ENCODE measurements at places on chromosomes 13 and 19.

DNA sequence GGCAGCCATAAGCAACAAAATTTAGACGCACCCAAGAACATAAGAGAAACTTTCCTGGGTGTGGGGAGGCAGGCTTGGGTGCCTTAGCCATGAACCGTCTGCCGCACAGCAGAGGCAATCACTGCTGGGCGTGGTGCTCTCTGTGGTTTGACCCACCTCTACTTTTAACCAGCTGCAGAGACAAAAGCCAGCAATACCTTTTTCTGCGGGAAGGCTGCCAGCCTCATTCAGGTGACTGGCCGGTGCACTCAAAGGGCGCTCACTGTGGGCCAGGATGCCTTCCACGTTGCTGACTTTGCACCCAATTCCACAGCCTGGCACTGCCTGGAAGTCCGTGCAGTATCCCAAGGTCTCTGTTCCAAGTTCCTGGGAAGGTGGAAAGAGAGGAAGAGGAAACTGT is 69.1 kb downstream of the ATP7B start:
- no peak for DNase-seq

DNA sequence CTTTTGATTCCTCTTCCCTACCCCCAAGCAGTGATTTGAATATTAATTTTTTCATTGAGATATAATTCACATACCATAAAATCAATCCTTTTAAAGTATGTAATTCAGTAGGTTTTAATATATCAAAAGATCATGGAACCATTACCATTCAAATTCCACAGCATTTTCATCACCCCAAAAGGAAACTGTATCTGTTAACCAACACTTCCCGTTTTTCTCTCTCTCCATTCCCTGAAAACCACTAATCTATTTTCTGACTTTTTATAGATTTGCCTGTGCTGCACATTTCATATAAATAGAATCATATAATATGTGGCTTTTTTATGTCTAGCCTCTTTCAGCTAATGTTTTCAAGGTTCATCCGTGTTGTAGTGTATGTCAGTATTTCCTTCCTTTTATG is 107.1 kb downstream of the PAN3 start:
- DNase-seq: no peak

DNA sequence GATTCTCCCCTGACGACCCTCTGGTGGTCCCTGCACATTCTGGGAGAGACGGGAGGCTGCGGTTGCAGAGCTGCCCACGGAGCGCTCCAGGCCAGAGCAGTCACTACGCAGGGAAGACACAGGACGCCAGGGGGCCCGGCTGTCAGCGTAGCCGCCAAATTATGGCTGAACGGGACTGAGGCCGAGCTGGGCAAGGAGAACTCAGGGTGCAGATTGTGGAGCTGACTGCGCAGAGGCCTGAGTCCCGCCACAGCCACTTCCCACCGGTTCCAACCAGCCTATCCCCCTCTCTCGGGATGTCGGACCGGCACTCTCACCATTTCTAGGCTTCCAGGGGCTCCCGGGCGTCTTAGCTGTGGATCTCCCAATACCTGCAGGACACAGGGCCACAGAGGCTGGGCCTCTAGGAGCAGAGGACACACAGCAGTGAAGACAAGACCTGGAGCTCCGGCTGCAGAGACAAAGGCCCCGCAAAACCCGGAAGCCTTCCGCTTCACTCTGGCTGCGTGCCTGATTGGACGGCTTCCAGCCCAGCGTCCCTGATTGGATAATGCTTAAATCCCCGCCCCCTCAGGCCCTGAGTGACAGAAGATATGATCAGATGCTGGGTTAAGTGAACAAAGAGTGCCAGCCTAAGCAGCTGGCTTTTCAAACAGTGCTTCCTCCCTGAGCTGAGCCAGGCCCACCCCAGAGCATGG is at the start of gene ZNF737:
TSS of gene ZNF737 (minus strand) at position 461 of the 698 bp plus-strand sequence. CDS start at position 320, 141 bp downstream.
- DNase-seq: peak; percentile 92

DNA sequence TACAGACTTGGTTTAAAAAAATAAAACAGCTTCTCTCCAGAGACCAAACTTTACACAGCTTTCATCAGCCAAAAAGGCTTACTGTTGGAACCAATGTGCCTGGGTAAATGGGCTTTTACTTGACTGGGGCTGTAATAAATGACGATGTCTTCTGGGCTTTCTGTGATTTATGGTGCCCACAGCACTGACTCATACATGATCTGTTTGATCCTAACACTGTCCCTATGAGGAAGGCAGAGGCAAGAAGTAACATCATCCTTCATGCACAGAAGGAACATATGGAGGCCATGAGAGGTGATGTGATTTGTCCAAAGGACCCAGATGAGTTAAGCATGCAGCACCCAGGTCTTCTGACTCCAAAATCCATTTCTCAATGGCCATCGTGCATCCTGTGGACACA is 77.4 kb downstream of the DOCK9 start:
- DNase-seq: no peak

DNA sequence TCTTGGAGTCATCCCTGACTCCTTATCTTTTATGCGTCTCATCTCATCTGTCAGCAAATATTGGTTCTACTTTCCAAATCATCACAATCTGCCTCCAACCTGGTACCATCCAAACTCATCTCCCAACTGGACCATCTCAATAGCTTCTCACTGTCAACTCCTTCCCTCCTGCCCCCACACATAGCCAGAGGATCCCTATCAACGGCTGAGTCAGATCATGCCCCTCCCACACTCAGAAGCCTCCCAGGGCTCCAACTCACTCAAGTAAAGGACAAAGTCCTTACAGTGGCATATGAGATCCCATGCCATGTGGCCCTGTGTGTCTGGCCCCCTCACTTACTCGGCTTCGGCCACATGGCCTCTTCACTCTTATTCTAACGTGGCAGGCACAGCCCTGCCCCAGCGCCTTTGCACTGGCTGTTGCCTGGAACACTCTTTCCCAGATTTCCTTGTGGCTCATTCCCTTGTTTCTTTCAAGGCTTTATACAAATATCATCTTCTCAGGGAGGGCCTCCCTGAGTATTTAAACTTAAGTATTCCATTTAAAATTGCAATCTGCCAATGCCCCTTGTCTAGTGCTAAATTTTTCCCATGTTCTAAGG is 4.3 kb downstream of the SPRED3 start:
- no peak for DNase-seq

- DNase-seq: no peak
Observed at GRCh38 chr19:12767150-12767549, 8.2 kb downstream of the HOOK2 start.

GRCh38 chr13:113647351-113648215 is 10.4 kb downstream of the ATP4B start:
- no peak for DNase-seq

GRCh38 chr19:32469795-32470194 is 64.2 kb downstream of the DPY19L3 start:
- no peak for DNase-seq

GRCh38 chr13:28329395-28330158 is 165.4 kb downstream of the FLT1 start:
- DNase-seq: no peak

- DNase-seq: no peak
Observed at GRCh38 chr13:38376546-38376945, 26.9 kb downstream of the UFM1 start.

DNA sequence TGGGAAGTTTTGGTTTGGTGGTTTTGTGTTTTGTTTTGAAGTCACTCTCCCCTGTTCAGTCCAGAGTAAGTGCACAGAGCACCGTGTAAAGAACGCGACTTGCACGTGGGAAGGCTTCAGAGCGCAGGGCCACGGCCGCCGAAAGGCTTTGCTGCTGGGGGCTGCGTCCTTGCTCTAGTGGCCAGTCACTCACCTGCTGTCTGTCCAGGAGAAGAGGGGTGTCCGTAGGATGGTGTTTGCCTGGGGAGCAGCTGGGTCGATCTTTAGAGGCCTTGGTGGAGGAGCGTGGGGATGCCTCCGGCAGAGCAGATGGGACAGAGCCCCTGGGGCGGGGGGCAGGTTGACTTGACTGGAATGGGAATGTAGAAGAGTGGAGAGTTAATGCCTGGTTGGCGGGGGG is 116.6 kb upstream of the MCF2L start:
- DNase-seq: no peak

- DNase-seq: no peak
Observed at GRCh38 chr13:41302743-41303142, 8.3 kb upstream of the NAA16 start.

GRCh38 chr19:30935146-30935545 is 414.1 kb downstream of the TSHZ3 start:
- DNase-seq: no peak

DNA sequence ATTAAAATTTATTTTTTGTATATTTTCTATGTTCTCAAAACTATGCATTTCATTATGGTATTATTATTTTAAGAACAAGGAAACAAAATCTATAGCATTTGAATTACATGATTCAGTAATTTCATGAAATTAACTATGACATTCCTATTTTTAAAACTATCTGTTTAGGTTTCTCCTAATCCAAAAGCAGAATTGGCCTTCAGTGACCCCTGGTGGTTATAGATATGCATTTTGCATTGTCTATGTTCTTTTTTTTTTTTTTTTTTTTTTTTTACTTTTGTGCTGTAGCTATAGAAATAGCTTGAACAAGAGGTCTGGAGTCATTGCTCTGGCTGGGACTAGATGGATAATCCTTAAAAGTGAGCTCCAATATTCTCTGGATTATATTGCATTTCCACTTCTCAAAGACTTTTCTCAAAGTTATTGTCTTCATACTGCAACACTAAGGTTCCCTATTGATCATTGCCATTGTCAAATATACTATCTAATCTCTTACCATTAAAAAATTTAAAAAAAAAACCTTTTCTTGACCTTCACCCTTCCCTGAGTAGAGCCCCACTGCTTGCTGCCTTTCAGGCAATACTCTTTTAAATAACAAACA is 15.9 kb upstream of the DNAJC3 start:
- DNase-seq: no peak

DNA sequence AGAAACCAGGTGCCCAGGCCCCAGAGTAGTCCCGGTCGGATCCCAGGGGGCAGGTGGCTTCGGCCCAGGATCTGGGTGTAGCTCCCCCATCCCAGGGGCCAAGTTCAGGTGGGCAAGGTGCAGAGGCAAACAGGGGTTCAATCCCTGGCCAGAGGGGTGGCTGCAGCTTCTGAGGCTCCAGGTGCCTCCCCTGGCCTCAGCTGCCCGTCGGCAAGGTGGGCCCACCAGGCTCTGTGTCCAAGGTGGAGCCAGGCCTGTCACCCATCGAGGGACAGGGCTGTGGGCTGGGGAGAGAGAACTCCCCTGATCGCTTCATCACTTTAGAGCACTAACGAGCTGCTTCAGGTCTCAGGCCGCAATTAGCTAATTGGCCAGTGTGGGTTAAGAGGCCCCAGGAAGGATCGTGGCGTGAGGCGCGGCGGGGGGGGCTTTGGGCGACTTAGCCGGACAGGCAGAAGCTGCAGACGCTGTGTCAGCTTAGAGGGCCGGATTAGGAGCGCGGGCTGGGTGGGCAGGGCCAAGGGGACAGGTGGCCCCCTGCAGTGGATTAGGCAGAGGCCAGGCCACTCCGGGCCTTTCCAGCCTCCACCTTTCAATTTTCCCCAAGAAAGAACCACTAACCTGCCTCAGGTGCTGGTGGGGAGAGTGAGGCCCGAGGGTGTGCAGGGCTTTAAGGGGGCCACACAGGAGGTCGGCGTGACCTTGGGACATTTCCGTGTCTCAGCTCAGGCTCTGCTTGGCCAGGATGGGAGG is 2.8 kb upstream of the RAX2 start:
- no peak for DNase-seq

DNA sequence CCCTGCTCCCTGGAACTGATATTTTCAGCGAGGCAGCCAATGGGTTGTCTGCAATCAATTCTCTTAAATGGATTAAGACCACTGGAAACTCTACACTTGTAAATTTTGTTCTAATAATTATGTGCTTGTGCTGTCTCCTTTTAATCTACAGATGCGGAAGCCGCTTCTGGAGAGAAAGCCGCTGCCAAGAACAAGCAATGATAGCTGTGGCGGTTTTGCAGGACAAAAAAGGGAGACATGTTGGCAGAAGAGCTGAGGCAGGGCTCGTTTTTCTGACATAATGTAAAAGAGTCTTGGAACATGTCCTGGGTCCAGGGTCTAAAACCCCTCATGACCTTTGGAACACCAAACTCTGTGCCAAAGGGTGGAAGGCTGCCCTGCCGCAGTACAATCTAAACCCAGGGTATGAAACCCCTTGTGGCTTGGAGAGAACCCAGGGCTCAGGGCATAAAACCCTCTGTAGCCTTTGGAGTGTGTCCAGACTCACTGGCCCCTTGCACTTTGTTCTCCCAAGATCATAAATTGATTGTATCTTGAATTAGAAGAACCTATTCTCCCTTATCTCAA is 12.7 kb downstream of the ZNF417 start:
- no peak for DNase-seq

DNA sequence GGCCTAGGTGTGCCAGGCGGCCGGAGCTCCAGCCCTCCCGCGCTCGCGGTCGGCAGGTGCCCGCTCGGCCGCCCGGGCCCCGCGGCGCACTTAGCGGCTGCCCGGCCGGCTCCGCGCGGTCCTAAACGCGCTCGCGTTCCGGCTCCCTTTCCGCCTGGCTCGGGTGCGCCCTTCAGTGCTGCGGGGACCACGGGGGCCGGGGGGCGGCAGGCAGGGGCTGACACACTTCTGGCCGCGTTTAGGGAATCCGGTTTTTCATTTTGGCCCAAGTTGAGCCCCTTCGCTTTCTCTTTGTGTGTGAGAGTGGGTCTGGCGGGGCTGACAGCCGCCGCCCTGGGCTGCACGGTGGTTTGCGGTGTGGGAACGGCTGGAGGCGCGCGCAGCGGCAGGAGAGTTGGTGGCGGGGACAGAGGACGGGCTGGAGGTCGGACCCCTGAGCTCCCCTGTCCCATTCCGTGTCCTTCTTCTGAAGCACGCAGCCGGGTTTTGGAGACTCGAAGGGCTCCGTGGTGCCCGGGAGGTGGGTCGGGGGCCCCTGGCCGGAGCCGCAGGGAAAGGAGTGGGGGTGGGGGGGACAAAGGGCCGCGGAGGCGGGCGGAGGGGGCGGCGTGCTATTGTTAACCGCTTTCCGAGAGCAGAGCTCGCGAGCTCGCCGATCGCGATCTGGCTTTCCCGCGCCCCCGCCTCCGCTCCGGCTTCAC is 3.1 kb downstream of the FGF9 start:
- peak; percentile 47 for DNase-seq

GRCh38 chr19:50252111-50252886 is 48.9 kb downstream of the MYH14 start:
- DNase-seq: peak; percentile 28

DNA sequence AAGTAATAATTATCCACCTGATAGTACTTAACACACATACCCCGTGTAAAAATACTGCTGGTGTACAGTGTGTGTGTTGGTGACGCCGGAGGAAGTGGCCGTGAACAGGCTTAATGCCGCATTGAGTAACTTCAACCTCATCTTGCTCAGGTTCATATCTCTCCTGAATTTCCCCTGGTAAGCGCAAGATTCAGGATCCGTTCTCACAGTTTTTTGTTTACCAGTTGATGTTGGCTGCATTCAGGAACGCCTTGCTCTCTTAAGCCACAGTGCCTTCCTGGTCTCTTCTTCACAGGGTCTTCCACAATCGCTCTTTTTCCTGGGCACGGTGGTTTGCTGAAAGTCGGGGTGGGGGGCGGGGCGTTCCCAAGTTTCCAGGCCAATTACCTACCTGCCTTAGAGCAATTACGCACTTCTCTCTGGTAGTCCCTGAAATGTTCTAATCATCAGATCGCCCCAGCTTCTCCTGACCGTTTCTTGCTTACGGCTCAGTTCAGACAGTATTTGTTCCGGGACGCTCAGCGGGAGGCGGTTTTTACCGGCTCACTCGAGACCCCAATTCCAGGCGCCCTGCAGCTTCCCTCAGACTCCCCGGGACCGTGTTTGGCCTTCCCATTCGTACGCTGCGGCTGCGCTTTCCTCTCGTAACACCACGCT is 706 bp upstream of the DNAJC3 start:
- DNase-seq: peak; percentile 16
